ENCODE measurements at places on chromosomes 3 and 15.

- no peak for DNase-seq
Observed at GRCh38 chr15:57057134-57057930, 138.9 kb downstream of the TCF12 start.

DNA sequence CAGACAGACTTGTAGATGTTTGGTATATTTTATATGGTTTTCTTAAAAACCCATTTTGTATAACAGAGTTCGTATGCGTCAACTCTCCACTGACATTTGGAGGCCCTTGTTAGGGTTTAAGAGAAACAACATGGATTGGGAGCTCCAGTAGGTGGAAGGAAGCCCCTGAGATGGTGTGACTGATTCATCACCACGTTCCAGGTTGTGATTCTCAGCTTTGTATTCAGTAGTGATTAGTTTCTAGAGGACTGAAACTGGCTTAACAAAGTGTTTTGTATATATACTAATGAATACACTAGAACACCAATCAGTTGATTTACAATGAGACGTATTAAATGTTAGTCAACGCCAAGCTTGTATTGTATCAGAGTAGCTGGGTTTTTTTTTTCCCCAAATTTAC lies 33.9 kb downstream of the SNRK start:
- no peak for DNase-seq

DNA sequence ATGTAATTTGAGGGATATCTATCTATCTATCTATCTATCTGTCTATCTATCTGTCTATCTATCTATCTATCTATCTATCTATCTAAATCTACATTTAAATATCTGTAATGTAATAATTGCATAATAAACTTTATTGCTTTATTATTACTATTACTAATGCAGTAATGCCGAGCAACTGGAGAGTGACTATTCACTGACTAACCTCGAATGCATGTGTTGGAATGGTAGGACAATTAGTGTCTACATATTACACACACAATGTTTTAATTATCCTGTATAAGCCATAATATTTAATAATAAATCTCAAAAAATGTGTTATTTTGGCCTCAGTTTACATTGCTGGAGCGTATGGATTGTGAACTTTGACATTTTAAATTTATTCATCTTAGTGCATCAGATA lies 25.2 kb upstream of the CNTN3 start:
- DNase-seq = no peak

DNA sequence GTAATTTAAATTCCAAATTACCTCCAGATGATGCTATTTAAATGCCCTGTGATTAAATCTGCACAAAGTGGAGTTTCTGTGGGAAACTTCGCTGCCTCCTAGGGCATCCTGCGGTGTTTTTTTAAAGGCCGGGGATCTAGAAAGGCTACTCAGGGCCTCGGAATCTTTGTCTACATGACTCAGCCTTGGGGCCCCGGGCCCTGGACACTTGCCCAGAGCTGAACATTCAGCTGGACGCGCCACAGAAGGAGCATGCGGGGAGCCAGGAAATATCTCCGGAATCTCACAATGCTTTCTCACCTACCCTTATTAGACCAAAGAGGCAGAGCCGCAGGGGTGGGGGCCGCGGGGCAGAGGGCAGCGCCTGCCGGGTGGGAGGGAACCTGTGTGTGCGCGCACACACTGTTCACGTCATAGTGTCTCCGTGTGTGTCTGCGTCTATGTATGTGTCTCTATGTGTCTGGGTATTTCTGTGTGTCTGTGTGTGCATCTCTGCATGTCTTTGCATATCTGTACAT lies 145.5 kb upstream of the TPM1 start:
- no peak for DNase-seq

- no peak for DNase-seq
Observed at GRCh38 chr3:50786631-50787030, 111.9 kb downstream of the DOCK3 start.

DNA sequence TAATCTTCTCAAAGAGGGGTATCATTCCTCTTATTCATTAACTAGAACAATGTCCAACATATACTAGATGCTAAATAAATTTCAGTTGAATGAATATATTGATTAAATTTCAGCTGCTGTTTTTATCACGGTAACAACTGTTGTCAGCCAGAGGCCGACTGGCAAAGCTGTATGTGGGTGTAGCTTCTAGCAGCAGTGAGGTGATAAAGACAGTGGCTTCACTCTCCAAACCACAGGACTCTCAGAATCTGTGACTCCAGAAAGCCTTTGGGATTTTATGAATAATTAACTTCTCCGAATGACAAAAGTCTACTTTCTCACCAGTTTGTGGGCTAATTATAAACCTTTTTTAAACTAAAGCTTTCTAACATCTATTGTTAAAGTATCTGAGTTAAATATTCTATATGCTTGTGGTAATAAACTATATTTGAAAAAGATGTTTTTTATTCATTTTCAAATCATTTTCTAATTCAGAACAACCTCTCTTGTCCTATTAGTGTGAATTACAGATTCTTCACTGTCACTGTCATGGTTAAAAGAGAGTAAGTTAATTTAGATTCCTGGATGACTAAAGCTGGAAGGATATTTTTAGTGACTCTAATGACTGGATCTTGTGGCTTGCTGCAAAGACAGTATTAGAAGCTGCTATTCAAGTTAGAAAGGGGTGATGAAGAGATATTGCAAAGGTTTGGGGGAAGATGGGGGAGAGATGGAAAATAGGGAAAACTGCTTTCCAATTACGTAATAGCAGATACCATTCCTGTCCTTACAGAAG lies 796.4 kb upstream of the ARPP21 start:
- DNase-seq = no peak

- DNase-seq = peak; percentile 75
Observed at GRCh38 chr3:194687638-194688199, 2.0 kb downstream of the FAM43A start.
